Activated CD4-positive, alpha-beta T cell treated with anti-CD3 and anti-CD28 coated beads, Interleukin-2, amount 50 U/mL, for 4 hours (primary cell): ENCODE measurements at places on chromosomes 11 and 22.
A peak's percentile ranks its signal among the peaks of the same experiment; 100 is the strongest.

DNA sequence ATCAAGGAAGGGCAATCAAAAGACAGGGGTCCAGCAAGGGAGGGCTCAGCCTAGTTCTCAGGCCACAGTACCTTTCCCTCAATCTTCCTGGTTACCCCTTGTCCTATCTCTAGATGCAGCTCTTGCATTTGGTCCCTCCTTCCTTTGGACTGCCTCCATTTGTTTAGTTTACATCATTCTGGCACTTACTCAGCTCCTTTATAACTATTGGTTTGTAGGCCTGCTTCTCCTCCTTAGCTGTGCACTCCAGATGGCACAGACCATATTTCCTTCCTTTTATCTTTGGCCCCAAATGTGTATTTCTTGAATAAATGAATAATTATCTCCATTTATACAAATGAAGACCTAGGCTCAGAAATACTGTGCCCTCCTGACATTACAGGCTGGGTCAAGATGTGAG is 92.3 kb upstream of the AMOTL1 start:
- DNase-seq: no peak

- no peak for DNase-seq
Measured at GRCh38 chr11:116558504-116559211, 214.1 kb downstream of the BUD13 start.

- DNase-seq: no peak
Measured at GRCh38 chr11:27873664-27874063, 173.4 kb upstream of the BDNF start.

- DNase-seq: no peak
Measured at GRCh38 chr11:67146516-67147226, 27.6 kb downstream of the KDM2A start.

DNA sequence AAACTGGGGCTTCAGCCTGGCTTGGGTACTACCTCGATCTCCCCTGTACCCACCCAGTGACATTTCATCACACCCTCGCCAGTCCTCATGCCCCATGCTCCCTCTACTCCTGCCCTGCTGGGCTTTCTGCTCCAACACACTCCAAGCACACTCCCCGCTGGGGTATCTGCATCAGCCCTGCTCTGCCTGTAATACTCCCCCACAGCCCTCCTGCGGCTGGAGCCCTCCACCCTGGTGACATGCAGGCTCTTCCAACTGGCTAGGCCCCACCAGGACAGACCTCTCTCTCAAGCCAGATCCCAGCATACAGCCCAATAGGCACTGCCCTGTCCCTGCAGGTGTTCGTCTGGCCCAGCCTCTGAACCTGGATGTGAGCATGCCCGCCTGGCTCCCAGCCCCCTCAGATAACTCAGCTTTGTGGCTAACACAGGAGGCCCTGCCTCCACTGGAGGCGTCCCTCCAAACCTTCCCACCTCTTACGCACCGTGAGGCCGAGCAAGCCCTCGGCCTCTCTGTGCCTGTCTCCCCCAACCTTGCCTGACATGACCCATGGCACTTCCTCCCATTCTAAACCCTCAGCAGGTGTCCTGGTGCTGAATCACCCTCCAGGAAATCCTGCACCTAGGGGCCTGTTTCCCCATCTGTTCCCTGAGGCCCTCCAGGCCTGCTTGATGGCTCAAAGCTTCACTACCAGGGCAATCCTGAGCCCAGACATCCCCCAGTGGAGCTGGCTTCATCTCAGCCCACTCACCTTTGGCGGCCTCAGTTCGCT is 33.5 kb upstream of the TXNRD2 start:
- no peak for DNase-seq

GRCh38 chr11:43576803-43577521 is 103.6 kb upstream of the HSD17B12 start:
- DNase-seq: no peak

DNA sequence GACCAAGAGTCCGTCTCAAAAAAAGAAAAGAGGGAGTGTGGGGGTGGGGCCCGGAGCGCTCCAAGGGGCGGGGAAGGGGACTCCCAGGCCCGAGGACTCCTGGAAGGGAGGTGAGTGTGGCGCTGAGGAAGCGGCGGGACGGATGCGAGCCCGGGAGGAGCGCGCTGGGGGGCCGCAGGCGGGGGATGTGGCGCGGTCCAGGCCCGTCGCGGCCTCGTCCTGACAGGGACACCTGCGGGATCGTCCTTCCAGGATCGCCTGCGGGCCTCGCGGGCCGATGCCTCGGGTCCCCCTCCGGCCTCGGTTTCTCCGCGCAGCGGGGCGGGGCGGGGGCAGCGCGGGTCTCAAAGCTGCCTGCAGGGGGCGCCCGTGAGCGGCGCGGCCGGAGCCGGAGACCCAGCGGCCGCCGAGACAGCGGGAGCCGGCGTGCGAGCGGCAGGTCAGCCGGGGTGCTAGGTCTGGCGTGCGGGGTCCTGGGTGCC is 3.8 kb upstream of the ADORA2A start:
- DNase-seq: peak; percentile 41

GRCh38 chr11:123349382-123349781 is 80.7 kb upstream of the GRAMD1B start:
- no peak for DNase-seq

- DNase-seq: no peak
Measured at GRCh38 chr22:50118129-50118528, 28.3 kb downstream of the MOV10L1 start.

GRCh38 chr11:36326524-36327419 is 30.7 kb downstream of the PRR5L start:
- no peak for DNase-seq

DNA sequence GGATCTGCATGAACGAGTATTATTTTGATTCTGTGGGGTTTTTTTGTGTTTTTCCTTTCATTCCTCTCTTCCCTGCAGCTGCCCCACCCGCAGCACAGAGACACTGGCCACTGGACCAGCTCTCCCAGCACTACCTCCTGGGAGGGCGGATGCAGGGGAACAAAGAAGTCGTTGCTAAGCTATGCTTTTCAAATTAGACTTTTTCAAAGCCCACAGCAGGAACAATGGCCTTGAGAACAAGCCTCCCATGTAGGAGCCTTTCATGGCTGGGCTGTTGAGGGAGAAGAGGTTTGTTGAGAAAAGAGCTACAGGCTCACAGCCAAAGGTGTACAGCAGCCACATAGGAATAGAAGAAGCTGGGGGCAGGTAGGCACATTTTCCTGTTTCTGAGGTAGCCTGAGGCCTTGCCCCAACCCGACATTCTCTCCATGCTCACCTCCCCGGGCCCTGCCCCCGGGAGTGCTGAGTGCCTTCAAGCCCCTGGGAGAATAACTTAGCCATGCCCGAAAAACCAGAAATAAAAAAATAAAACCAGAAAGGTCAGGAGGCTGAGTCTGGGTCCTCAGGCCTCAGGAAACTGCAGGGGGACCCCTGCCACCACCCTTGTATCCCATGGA is 20.5 kb upstream of the SYT12 start:
- no peak for DNase-seq

DNA sequence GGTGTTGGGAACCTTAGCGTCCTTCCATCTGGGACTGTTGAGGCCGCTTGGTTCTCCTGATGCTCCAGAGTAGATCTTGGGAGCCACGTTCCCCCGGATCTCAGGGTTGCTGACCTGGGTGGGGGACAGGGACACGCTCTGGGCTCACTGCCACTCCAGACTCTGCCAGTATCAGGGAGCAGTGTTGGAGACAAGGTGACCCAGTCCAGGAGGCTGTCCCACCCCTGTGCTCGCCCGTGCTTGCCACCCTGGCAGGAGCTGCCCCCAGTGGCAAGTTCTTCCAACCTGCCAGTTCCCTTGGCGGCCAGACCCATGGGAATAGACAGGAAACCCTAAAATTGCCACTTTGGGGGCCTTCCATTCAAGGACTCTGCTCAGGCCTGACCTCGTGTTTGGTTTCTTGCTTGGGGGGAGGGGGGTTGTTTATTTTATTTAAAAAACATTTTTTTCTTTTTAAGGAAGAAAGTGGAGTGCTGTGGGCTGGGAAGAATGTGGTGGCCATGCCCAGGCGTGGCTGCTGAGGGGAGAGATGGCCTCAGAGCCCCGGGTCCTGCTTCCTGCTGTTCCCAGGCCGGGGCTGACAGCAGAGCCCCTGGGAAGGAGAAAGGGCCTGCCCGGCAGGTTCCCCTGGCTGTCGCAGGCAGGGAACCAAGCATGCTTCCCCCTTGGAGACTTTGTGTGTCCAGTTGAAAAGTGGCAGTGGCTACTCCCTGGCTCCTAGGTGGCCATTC is 7.2 kb downstream of the GRK2 start:
- no peak for DNase-seq

DNA sequence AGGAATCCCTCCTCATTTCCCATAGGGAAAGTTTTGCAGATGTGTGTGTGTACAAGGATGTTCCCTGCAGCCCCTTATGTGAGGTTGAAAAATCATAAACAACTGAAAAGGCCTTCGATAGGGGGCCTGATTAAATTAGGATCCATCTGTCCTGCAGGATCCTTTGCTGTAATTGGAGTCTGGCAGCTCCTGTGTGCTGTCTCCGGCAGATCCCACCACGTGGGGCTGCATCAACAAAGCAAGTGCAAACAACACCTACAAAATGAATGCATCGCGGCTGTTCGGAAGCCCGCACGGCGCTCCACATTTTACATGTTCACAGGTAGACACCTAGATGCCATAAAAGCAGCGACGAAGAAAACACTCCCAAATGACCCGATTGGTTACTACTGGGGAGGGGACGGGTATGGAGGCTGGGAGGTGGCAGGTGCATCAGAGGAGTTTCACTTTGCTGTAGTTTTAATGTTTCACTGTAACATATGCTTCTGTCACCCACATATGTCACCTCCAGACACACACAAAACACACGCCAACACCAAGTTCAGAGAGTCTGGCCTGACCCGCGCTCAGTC is 52.2 kb downstream of the NFAM1 start:
- no peak for DNase-seq

DNA sequence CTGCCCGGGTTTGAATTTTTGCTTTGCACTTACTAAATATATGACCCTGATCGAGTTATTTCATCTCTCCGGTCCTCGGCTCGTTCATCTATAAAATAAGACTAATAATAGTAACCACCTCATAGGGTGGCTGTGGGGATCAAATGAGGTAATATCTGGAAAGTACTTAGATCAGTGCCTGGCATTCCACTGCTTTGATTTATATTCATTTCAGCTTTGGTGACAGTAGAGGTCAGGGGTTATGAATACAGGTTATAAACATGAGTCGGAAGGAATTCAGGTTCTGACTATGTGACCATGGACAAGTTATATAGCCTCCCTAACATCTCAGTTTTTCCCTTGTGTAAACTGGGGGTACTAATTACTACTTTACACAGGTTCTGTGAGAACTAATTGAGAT is 2.9 kb upstream of the TEAD1 start:
- DNase-seq: no peak

GRCh38 chr22:17707526-17707925 is 66.7 kb downstream of the BID start:
- no peak for DNase-seq

DNA sequence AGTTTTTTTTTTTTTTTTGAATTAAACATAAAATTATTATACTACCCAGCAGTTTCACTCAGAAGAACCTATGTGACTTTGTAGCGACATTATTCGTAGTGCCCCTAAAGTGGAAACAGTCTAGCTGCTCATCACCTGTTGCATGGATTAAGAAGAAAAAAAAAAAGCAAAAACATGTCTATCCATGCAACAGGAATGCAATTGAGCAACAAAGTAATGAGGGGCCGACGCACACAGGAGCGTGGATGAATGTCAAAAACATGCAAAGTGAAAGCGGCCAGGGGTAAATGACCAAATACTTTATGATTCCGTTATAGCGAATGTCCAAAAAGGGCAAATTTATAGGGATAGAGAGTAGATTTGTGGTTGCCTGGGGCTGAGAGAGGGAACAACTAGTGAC is 16.3 kb downstream of the MYO18B start:
- DNase-seq: no peak

GRCh38 chr22:22079404-22080148 is 97.0 kb upstream of the TOP3B start:
- no peak for DNase-seq

DNA sequence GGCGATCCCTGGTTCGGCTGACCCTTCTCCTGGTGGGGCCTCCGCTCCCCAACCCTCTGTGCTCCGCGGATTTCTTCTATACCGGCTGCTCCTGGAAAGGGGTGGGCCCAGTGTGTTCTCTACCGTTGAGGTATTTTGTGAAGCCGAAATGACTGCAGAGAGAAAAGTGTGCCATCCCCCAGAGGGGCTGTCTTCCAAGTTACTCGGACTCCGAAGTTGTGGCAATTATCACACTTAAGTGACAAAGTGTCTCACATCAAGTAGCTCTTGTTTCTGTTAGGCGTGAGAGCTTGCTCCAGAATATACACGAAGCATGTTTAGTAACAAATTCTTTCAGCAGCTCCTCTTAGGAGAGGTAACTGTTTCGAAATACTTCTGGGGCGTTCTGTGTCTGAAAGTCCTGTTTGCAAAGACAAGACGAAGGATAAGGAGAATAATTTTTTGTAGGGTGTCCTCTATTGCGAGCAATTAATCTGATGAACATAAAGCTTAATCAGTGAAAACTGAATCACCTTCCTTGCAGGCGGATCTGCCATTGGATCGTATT is 434 bp downstream of the XPNPEP3 start:
- DNase-seq: no peak

DNA sequence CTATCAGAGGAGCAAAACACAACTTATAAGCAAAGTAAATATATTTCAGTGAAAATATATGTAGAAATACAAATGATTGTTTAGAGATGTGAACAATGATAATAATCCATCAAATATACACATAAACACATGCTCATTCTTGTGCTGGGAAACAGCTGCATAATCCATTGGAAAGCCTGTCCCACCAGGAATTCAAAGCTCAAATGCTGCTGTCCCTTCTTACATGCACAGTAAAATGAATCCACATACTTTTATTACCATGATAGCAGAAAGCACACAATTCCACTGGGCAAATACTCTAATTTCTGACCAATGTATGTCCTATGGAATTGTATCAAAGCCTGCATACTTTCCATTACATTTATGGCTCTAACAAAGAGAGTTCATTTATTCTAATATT is 44.5 kb downstream of the SOX6 start:
- no peak for DNase-seq

- no peak for DNase-seq
Measured at GRCh38 chr11:43908191-43908590, 27.6 kb downstream of the ALKBH3 start.

- no peak for DNase-seq
Measured at GRCh38 chr11:69906453-69906907, 87.3 kb upstream of the FGF3 start.

- DNase-seq: no peak
Measured at GRCh38 chr22:17269607-17270261, 50.5 kb upstream of the ADA2 start.

DNA sequence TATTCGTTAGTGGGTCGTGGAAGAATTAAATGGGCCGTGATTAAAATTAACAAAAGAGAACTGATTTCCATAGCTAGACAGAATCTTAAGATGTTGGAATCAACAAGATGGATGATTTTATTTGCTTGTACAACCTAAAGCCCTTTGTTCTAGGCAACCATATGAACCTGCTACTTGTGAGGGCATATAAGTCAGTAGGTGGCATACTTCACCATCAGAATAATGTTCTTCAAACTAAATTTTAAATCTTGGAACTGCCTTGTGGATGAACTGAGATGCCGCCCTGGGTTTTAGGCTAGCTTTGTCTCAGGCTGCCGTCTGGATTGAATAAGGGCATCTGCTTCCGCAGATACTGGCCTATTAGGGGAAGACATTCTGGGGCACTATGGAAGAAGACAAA is 40.9 kb downstream of the CSRP3 start:
- no peak for DNase-seq
